ENCODE measurements at places on chromosomes 2 and 18.

- DNase-seq = no peak
Measured at GRCh38 chr18:70363861-70364260, 75.0 kb downstream of the SOCS6 start.

DNA sequence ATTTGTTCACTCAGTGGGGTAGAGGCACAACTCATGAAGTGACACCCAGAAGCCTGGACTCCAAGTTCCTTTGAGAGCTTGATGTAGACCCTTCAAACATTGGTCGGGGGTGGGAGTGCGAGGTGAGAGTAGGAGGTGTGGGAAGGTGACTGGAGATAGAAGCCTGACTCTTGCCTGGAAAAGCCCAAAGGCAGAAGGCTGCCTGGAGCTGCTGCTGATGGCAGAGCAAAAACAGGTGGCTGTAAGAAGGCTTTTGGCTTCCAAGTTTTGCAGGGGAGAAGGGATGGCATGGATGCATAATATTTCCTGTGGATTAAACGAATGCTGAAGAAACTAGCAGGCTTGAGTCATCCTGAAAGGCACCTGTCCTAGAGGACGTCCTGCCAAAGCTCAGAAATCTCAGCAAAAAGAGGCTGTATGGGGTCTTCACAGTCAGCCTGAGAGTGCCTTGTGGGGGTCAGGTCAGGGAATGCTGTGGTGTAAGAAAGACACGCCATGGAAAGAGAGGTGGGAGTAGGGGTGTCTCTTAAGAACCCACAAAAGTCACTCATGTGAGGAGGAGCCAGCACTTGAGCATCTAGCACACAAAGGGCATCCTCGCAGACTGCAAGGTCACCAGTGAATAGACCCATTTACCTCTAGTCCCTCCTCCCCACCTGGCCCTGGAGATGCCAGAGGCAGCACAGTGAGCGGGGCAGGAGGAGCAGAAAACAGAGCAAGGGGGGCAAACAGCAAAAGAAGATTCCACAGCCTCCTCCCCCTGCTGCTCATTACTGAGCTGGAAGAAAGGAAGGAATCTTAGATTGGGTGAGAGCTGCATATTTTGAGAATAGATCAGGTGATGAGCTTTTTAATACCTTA, 37.5 kb downstream of the FASTKD2 start:
- DNase-seq = no peak

DNA sequence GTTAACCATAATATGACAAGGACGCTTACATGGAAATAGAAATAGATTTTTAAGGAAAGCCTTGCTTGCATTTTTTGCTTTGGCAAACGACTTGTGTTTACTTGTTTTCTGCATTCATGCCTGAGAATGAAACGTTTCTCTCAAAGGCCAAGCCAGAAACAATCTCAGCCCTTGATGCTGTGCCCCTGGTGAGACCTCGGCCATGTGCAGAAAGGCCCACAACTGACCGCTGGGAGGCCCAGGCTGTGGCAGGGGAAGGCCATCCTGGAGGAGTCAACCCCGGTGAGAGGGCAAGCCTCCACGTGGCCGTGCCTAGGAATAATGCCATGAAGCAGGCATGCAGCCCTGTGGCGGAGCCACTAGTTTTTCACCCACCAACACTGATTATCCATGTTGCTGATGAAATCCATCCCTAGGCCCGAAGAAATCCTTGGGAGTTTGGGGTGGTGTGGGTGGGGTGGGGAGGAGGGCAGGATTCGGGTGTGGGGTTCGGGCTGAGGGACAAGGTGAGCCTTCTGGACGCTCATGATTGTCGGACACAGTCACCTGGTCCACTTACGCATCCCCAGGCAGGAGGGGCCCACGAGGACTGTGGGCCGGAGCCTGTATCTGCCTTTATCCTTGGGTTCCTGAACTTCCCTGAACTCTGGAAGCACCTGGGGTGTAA, 107.6 kb upstream of the APCDD1 start:
- no peak for DNase-seq

DNA sequence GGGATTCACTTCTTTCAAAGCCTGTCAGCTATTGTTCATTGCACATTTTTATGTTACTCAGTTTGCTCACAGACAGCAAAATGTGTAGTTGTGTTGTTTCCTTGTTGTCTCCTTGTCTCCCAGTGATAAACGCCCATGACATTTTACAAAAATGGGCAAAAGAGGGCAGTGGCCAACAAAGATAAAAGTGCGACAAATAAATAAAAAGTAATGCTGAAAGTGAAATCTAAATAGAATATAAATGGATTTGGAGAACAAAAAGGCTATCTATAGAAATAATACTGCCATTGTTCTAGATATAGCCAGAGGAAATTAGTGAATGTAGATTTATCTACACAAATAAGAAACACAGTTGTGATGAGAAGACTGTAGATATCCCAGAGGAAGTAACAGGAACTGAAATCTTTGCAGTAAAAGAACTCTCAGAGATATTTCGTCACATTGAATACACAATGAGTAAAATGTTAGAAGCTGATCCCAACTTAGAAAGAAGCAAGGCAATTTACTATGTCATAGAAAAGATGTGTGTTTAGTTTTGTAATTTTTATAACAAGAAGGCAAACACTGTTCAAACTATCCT, 1186.2 kb upstream of the FAM98A start:
- DNase-seq = no peak

GRCh38 chr2:75462721-75463120, 98.0 kb downstream of the EVA1A start:
- no peak for DNase-seq

DNA sequence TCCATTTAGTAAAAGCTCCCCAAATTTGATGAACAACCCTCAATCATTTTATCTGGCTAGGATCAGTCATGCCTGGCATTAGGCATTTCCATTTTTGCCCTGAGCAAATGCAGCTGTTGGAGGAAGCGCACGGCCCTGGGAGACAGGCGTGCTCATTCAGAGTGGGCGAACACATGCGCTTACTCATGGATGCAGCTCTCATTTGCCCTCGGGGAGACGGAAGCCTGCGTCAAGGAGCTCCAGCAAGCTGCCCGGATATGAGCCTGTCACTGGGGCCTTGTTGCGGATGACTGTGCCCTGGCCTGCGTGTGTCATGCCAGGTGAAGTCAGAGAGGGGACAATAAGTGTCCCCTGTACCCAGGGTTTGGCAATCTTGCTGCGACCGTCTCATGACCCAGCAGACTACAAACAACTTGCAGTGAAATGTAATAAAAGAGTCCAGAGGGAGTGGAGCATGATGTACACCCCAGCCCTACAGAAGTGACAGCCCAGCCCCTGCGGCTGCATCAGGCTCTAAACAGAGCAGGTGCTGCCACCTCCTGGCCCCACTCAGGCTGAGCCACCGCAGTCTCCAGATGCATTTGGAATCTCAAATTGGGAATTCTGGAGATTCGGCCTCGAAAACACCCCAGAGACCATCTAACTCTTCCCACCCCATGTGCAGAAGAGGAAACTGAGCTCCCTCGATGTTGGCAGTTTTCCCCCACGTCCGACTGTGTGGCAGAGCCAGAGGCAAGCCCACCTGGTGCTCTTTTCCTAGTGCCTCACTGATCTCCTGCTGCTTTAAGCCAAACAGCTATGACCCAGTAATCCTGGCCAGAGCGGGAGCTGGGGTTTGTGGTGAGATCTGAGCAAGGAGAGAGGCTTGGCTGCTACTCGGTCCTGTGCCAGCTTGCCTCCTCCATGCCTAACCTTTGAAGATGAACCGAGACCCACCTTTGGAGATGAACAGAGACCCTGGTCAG, 105.0 kb upstream of the ALK start:
- peak; percentile 82 for DNase-seq

GRCh38 chr2:222903234-222904220, 42.7 kb downstream of the ACSL3 start:
- DNase-seq = no peak

DNA sequence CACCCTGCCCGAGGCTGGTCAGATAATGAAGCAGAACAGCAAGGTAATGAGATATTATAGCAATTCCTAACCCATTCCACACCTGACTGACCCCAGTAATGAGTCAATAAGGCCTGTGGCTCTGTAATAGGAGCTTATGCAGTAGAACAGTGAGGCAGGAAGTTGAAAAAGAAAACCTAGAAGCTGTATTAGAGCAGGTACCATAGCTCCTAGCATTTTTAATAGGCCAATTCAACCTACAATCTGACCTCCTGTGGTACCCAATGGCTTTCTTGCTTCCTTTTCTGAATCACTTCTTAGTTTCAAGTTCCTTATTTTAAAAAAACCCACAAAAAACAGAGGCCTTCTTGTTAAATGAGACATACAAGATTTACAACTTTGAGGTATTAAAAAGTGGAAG, 43.6 kb upstream of the MAP2 start:
- no peak for DNase-seq

GRCh38 chr2:180240774-180241173, 233.7 kb upstream of the CWC22 start:
- DNase-seq = no peak

- no peak for DNase-seq
Measured at GRCh38 chr18:9700261-9700796, 7.8 kb upstream of the RAB31 start.

DNA sequence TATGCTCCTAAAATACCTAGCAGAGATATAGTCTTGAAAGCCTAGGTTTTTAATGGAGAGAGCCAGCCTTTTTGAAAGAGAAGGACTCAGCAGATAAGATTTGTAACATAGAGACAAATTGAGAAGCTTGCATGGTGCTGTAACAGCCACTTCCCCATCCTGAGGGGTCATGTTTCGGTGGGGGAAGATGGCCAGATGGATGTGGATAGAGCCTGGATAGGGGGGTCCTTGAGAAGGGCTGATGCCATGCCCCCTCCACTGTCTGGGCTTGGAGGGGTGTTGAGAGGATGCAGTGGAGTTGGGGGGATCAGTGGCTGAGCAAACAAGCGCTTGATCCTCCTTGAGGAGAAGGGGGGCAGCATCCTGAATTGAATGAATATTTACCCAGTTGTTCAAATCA, 178.0 kb upstream of the HS6ST1 start:
- DNase-seq = no peak

- no peak for DNase-seq
Measured at GRCh38 chr2:185811580-185811979, 73.0 kb downstream of the FSIP2 start.

DNA sequence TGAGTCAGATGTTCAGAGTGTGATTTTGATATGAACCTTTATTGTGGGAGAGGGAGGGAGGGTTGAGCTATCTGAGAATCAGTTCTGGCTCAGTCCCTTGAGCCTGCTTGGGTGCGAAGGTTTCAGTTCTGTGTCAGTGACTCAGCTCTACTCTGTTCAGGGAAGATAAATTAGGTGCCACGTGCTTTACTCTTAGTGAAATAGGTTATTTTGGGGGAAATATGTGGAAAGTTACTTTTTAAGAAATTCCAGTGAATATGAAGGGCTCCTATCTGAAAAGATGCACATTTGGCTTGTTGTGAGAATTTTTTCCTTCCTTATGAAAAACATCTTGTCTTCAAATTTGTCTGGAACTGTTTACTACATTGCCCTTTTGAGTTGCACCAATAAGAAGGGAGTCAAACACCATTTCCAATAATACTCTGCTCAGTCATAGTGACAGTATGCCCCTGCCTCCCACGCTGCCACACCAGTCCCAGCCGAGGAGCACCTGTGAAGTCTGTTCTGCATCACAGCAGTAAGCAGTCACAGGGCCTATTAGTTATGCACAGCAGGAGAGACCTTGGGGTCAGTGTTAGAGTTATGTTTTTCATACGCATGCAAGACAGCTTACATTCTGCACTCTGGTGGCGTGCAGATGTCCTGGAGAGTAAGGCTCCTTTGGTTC, 32.8 kb upstream of the DNAH7 start:
- no peak for DNase-seq

DNA sequence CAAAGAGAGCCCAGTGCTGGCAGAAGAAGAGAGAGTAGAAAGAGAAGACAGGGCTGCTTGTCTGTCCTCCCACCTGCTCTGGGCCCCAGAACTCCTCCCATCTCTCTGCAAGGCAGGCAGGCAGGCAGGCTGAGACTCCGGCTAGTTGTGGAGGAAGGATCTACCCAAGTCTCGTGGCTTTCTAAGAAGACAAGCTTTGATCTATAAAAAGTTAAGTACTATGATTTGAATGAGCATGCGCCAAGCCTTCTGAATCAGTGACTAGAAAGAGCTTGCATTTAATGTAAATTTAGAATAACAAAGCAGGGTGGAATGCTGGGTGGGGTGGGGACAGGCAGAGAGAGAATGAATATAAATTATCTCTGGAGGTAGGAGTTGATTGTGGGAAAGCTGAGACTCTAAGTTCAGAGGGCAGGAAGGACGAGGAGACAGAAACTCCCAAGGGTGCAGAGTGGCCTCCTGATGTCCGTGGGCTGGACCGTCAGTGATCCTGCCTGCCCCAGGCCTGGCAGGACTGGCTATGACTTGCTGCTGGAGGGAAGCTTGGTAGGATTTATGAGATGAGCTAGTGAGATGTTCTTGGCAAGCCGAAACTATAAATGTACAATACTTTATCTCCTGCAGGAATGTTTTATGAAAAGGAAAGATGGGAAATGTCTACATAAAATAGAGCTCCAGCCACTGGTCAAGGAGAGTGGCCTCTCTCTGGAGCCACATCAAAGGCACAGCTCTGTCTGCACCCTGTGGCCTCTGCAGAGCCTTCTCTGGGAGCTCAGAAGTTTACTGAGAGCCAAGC, 447.5 kb downstream of the TNS1 start:
- no peak for DNase-seq

- no peak for DNase-seq
Measured at GRCh38 chr2:18639756-18640453, 50.5 kb upstream of the NT5C1B start.

DNA sequence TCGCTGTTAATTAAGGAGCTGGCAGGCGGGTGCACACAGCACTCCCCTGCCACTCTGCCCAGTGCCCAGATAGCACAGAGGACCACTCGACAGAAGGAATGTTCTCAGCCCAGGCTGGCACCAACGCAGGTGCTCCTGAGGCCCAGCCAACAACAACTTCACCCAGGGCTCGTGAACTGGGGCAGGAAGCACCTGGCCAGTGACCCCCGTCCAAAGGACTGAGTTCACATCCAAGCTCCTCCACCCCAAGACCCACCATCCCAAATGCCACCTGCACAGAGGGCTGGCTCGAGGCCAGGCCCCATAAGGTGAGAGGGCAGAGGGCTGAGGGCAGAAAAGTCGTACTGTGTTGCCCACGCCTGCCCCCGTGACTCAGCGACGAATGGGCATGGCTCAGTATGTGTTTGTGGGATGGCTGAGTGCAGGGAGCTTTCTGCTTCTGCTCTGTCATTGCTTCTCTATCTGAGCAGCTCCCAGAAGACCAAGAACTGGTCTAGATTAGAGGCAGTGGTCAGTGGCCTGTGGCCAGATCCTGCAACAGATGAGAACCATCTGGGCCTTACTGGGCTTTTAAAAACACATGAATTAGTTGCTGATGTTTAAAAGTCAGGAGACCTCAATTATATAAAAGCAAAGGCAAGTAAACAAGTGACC, 68.4 kb downstream of the POLR1A start:
- DNase-seq = peak; percentile 92

- DNase-seq = no peak
Measured at GRCh38 chr2:157938556-157938955, 62.4 kb upstream of the ACVR1 start.

GRCh38 chr2:64914247-64914646, 75.0 kb upstream of the SLC1A4 start:
- no peak for DNase-seq

GRCh38 chr2:71154798-71155197, 24.4 kb downstream of the MPHOSPH10 start:
- DNase-seq = no peak

DNA sequence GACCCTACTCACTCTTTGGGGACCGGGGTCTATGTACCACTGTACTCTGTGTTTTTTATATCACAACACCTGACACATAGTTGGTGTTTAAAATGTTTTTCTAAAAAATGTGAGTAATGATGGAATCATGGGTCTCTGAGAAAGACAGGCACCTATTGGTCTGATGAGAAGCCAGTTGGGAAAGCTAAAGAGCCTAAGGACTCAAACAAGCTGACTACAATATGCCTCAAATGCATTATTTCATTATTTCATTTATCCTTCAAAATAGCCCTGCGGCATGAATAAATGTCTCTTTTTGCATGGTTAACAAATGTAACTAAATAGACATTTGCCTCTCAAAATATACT, 102.9 kb upstream of the SCN1A start:
- no peak for DNase-seq
